ENCODE measurements at places on chromosomes 3 and 15.

- DNase-seq: no peak
Measured at GRCh38 chr3:42023380-42023779, 61.5 kb upstream of the ULK4 start.

DNA sequence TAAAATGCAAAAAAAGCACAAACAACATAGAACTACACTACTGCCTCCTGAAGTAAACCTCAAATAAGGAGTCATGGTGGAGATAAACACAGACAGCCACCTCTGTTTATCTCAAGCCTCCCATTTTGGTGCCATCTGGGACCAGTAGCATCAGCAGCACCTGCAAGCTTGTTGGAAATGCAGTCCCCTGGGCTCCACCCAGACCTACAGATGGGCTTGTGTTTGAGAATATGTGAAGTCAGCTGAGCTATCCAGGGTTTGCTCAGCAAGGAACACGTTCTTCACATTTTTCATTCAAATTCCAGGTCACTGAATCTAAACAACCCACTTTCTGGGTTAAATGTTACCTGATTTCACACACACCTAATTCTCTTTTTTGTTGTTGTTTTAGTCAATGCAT, 45.5 kb downstream of the RASGRF1 start:
- no peak for DNase-seq

- no peak for DNase-seq
Measured at GRCh38 chr3:27095553-27096222, 273.5 kb downstream of the NEK10 start.

DNA sequence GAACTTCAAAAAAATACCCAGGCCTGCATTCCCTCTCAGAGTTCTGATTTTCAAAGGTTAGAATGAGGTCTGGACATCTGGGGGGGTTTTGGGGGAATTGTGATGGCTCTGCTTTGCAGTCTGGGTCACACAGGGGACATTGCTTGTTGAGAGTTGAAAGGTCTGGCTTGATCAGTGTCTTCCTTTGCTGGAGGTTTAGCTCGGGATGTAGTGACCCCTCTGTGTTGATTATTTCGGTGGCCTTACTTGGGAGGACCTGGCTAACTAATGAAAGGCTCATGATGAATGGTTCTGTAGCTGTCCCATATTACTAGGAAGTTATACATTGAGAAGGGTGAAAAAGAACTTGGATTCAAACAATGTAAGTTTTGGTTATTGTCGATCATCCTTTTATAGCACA, 23.7 kb downstream of the TPM1 start:
- no peak for DNase-seq

Measured in COR-L47 (cell line).